ENCODE measurements at places on chromosomes 1 and 21.

GRCh38 chr1:159092036-159092760 lies 15.6 kb upstream of the AIM2 start:
- DNase-seq, result no peak

DNA sequence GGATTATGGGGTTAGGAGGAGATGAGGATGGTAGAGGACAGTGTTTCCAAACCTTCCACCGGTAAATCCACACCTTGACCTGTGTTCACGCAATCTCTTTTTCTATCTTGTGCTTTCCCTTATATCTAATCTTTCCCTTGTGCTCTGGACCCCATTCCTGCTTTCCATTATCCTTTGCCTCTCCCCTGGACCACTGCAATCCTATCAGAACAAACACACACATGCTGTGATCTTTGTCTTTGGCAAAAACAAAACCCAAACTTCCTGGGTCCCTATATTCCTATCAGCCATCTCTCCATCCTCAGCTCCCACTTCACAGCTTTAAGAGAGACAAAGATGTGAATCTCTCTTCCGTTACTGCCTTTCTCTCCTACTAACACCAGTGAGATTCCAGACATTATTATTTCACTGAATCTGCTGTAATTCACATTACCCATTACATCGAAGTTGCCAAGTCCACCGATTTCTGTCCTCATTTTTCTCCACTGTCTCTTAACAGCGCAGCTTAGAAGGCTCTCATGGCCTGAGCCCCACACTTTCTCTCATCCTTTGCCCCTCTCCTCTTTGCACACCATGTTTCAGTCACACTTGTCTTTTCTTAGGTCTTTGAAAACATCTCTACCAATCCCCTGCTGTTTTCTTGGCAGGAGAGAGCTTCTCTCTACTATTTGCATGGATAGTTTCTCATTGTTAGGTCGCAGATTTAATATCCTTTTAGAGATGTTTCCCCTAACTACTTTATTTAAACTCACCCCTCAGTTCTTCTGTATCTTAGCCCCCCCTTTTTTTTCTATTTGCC lies 230.0 kb upstream of the B3GALT2 start:
- no peak for DNase-seq

GRCh38 chr1:197865809-197866208 lies 36.6 kb upstream of the C1orf53 start:
- DNase-seq, result no peak

- peak; percentile 32 for DNase-seq
Measured at GRCh38 chr1:170661646-170662411, 2.1 kb upstream of the PRRX1 start.
